ENCODE measurements at places on chromosomes 6 and 20. TPM values are rescaled to one million over a fixed set of nuclear protein-coding genes. Genes with fewer than 3 reads are reported as not detected.

- no peak overlapping the region for H3K4me3 ChIP-seq
- H3K27me3 ChIP-seq = no peaks in the 10 kb centered on the region
- H3K36me3 ChIP-seq = peaks cover 5% of the 10 kb centered on the region
- no peak overlapping the region for H3K27ac ChIP-seq
- peaks cover 2% of the 10 kb centered on the region for H3K4me1 ChIP-seq
- no peak for DNase-seq
Measured at GRCh38 chr20:21371193-21371592, 26.1 kb downstream of the NKX2-4 start.

- peaks cover 63% of the 10 kb centered on the region for H3K4me1 ChIP-seq
- H3K27ac ChIP-seq = no peak overlapping the region
- no peak overlapping the region for H3K4me3 ChIP-seq
- H3K36me3 ChIP-seq = peaks cover 22% of the 10 kb centered on the region
- no peak for DNase-seq
Measured at GRCh38 chr6:128204616-128205015, 303.8 kb upstream of the THEMIS start.

DNA sequence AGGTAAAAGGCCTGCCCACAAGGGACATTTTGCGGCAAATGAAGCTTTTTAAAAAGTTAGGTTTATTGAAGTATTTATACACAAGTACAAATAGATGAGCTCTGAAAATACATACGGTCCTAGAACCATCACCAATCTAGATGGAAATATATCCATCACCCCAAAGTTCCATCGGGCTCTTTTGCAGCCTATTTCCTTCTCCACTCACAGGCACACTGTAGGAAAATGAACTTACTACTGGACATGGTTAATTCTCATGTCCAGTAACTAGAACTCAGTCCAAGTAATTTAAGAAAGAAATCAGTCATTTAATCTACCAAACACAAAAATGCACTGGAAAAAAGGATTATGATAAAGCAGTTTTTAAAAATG is 6.2 kb downstream of the PCNA start:
- DNase-seq = no peak
- H3K27ac ChIP-seq = no peak overlapping the region
- peaks cover 11% of the 10 kb centered on the region for H3K4me1 ChIP-seq
- no peaks in the 10 kb centered on the region for H3K27me3 ChIP-seq
- H3K4me3 ChIP-seq = peak overlapping the region; percentile 85
- peaks cover 24% of the 10 kb centered on the region for H3K36me3 ChIP-seq

GRCh38 chr6:36636687-36637418 is 41.7 kb upstream of the CDKN1A start:
- H3K4me3 ChIP-seq = no peak overlapping the region
- no peaks in the 10 kb centered on the region for H3K36me3 ChIP-seq
- H3K27ac ChIP-seq = no peak overlapping the region
- H3K27me3 ChIP-seq = no peaks in the 10 kb centered on the region

- no peak overlapping the region for H3K27ac ChIP-seq
- H3K4me1 ChIP-seq = no peaks in the 10 kb centered on the region
- no peak for DNase-seq
- H3K4me3 ChIP-seq = no peak overlapping the region
- H3K27me3 ChIP-seq = peaks cover 11% of the 10 kb centered on the region
- no peaks in the 10 kb centered on the region for H3K36me3 ChIP-seq
Measured at GRCh38 chr6:105920071-105920470, 166.1 kb upstream of the PRDM1 start.

DNA sequence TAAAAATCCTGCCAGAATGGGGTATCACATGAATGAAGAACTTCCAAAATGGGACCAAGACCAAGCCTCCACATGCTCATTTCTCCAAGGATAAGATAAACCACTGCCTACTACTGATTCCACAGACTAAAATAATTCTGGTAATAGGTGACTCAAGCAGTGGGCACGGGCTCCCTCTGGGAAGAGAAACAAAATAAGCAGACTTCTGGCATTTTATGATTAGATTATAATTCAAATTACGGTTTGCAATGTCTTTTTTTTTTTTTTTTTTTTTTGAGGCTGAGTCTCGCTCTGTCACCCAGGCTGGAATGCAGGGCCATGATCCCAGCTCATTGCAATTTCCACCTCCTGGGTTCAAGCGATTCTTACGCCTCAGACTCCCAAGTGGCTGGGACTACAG is 16.0 kb downstream of the UQCC1 start:
- H3K4me1 ChIP-seq = peaks cover 17% of the 10 kb centered on the region
- H3K36me3 ChIP-seq = peaks cover 8% of the 10 kb centered on the region
- H3K27ac ChIP-seq = no peak overlapping the region
- H3K4me3 ChIP-seq = no peak overlapping the region
- no peak for DNase-seq

DNA sequence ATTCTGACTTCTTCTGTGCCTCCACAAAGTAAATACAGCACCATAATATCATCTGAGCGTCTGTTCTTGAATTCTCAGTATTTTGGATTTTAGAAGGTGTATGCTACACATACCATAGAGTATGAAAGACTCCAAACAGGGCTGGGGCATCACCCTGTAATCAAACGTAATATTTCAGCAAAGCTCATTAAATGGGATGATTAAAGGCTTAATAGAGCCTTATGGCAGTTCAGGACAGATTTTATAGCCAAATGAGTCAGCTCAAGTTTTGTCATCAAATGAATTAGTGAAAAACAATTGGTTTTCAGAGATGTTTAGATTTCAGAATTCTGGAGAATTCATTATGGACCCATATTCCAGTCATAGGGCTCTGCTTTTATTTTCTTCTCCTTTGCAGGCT is 68.9 kb downstream of the TULP4 start:
- H3K27me3 ChIP-seq = no peaks in the 10 kb centered on the region
- no peak overlapping the region for H3K4me3 ChIP-seq
- no peaks in the 10 kb centered on the region for H3K4me1 ChIP-seq
- no peak overlapping the region for H3K27ac ChIP-seq
- no peak for DNase-seq

- H3K4me3 ChIP-seq = no peak overlapping the region
- H3K27ac ChIP-seq = no peak overlapping the region
- H3K4me1 ChIP-seq = no peaks in the 10 kb centered on the region
- no peak for DNase-seq
- no peaks in the 10 kb centered on the region for H3K36me3 ChIP-seq
Measured at GRCh38 chr6:167505782-167506181, 180.9 kb downstream of the TTLL2 start.

- DNase-seq = no peak
- no peaks in the 10 kb centered on the region for H3K27me3 ChIP-seq
- no peaks in the 10 kb centered on the region for H3K36me3 ChIP-seq
- peak overlapping the region; percentile 65 for H3K4me3 ChIP-seq
- H3K27ac ChIP-seq = peak overlapping the region; percentile 86
Measured at GRCh38 chr6:88008831-88009231, 38.8 kb upstream of the SPACA1 start.

DNA sequence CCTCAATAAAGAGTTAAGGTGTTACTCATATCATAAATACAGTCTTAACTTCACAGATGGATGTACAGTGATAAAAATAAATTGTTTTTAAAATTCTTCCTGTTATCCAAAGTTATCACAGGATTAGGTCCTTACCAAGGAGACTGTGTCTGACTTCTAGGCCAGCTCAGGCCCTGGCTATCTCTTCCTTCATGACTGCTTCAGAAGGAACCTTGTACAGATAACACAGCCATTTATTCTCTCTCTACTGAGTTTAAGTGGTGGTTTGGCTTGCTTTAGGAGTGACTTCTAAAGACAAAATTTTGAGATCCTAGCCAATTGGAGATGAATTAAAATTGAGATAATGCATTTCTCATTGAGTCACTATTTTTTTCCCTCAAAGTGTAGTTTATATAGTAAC is 40.8 kb upstream of the RNF182 start:
- no peaks in the 10 kb centered on the region for H3K27me3 ChIP-seq
- H3K36me3 ChIP-seq = no peaks in the 10 kb centered on the region
- no peaks in the 10 kb centered on the region for H3K4me1 ChIP-seq
- H3K27ac ChIP-seq = no peak overlapping the region

DNA sequence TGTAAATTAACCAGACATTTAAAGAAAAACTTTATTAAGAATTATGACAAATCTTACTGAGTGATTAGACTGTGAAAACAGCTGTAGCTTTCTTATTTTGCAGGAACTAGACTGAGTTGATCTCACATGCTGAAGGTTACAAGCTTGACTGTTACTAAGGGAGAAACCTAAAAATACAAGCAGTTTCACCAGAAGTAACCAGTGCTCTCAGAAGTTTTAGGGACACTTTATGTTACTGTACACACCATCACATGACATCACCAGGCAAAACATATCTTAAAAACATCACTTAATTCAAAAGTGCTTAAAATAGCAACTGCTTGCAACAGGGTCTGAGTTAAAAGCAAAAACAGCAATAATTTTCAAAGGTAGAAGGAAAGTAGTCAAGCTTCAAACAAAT is 5.4 kb downstream of the FBXO30 start:
- DNase-seq = no peak
- no peak overlapping the region for H3K4me3 ChIP-seq
- H3K27me3 ChIP-seq = no peaks in the 10 kb centered on the region
- H3K36me3 ChIP-seq = peaks cover 8% of the 10 kb centered on the region

DNA sequence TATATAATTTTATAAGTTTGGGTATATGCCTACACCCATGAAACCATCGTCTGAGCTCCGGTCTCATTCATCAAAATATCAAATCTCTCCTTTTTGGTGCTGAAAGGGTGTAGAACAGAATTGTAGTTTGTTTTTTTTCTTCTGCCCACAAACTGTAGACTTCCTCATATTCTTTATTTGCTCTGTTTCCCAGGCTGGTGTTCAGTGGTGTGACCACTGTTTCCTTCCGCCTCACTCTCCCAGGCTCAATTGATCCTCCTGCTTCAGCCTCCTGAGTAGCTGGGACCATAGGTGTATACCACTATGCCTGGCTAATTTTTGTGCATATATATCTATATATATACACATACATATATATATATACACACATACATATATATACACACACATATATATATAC is 139.6 kb upstream of the HCRTR2 start:
- DNase-seq = no peak
- H3K27ac ChIP-seq = no peak overlapping the region
- no peaks in the 10 kb centered on the region for H3K27me3 ChIP-seq
- H3K4me1 ChIP-seq = no peaks in the 10 kb centered on the region
- H3K36me3 ChIP-seq = no peaks in the 10 kb centered on the region

Gene SYCP2
- total RNA-seq = 56.0 TPM

Gene SIRPB2
- total RNA-seq = 0.57 TPM

Gene BMP5
- total RNA-seq = not detected

Gene SLC52A3
- 11.1 TPM for total RNA-seq
